ENCODE measurements at places on chromosomes 3 and 15.

DNA sequence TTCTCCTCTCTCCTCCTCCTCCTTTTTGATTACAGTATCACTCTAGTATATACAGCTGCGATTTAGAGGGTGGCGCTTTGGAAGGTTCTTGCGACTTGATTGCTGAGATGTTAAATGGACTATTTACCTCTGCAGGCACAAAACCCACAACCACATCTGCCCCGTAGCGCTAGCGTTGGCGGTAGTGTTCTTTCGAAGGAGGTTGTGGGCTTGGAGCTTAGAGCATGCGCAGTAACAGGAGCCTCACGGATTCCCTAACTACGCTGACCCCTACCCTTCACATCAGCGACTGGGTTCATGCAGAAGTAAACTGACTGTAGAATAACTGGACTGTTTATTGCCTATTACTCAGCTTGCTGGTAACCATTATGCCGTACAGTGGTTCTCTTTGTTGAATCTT is 58.0 kb downstream of the CGGBP1 start:
- DNase-seq = peak; percentile 28

DNA sequence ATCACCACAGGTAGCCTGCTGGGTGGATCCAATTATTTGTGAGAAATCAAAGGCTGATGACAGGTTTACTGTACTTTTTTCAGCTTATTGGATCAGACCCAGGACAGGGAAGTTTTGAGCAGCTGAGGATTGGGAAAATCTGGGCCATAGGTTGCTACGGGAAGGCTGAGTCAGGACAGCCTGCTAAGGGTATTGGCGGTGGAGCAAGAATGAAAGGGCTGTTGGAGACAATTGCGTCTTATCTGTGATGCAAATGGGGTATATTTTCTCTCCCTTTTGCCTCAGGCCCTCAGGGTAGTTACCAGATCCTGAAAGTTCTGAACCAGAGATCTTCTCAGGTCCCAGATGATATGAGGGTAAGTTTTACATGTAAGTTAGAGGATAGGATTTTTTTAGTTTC is 317.7 kb downstream of the EDEM1 start:
- DNase-seq = no peak

GRCh38 chr15:48963524-48964113 is at the start of gene SHC4:
SHC4 (minus strand) TSS chr15:48963919; CDS start chr15:48963015, 904 bp downstream.
- peak; percentile 88 for DNase-seq

DNA sequence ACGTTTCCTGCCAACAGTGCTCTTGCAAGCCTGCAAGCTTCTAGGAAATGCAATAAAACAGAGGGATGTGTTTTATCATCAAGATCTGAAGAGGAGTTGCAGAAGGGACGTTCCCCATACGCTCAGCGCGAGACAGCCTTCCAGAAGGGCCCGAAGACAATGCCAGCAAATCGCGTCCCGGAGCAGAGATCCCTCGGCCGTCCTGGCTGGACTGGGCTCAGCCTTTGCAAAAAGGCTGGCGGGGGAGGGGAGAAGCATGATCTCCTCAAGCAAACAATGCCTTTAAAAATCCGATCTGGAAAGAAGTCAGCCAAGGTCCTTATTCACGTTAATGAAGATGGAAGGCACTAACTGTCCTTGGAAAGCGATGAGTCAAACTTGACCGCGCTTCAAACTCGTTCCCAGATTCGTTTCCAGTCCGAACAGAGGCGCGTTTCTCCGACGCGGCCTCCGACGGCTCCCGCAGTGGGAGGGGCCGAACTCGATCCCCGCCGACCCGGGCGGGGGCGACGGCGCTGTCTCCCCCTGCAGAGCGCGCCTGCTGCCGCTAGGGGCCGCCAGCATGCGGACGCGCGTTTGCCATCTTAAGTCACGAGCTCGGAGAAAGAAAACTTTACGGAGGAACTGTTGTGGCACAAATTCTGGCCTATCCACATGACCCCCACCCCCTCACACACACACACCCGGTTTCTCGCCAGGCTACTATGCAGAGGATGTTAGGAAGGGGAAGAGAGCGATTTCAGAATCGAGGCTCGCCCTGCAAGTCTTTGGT is 5.5 kb downstream of the BCL6 start:
- peak; percentile 94 for DNase-seq

DNA sequence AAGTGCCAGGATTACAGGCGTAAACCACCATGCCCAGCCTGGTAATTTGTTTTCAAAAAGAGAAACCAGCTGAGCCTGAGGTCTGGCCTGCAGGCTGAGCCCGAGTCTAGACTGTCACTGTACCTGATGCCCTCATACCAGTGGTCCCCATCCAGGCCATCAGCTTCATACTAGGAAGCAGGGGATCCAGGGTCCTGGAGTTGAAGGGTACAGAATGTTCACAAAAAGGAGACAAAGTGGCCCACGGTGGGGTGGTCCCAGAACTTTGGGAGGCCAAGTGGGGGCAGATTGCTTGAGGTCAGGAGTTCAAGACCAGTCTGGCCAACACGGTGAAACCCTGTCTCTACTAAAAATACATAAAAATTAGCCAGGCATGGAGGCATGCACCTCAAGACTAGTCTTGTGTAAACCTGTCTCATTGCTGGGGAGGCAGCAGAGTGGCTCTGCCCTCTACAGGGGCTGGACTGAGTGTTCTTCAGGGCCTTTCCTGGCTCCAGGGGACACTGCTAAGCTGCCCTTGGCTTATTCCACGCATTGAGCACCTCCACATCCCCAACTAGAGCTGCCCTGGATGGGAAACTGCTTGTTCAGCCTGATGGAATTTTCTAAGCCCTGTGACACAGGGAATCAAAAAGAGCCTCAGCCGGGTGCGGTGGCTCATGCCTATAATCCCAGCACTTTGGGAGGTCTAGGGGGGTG is 7.9 kb upstream of the HHATL start:
- DNase-seq = no peak

DNA sequence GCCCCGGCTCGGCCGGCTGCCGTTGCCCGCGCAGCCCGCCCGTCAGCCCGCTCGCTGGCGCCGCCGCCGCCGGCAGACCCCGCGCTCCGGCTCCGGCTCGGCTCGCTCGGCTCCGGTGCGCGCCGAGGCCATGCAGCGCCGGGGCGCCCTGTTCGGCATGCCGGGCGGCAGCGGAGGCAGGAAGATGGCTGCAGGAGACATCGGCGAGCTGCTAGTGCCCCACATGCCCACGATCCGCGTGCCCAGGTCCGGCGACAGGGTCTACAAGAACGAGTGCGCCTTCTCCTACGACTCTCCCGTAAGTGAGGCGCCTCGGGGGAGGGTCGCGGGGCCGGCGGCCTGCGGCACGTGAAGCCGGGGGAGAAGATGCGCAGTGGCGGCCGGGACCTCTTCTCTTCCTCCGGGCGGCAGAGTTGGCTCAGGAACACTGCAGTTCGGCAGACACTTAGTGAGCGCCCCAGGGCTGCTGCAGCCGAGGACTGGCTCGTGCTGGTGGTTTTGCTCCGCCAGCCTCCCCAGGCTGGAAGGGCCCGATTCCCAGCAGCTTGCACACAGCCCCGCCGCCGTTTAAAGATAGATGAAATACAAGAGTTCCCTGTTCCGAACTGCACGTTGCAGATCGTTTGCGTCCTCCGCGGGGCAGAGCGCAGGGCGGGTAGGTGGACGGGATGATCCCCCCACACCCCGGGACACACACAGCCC is 407 bp downstream of the USP13 start:
- DNase-seq = peak; percentile 85

GRCh38 chr15:25176991-25177954 is 222.5 kb downstream of the SNRPN start:
- no peak for DNase-seq

GRCh38 chr3:149339931-149340309 is 6.5 kb upstream of the TM4SF18 start:
- DNase-seq = peak; percentile 98

DNA sequence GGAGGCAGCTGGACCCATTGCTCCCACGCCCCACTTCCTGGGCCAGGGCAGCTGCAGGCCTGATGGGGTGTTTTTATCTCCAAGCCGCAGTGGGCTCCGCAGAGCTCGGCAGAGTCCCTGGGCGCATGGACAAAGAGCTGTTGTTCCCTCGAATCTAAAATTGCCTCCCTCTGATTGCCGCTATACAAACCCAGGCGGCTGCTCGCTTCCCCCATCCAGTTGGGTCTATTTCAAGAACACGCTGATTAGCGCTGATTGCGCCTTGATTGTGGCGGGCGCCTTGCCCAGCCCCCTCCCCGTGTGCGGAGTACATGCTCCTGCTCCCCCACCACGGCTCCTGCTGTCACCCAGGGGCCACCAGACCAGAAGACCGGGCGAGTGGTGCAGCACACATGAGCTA is 43.4 kb upstream of the SLC6A1 start:
- no peak for DNase-seq

DNA sequence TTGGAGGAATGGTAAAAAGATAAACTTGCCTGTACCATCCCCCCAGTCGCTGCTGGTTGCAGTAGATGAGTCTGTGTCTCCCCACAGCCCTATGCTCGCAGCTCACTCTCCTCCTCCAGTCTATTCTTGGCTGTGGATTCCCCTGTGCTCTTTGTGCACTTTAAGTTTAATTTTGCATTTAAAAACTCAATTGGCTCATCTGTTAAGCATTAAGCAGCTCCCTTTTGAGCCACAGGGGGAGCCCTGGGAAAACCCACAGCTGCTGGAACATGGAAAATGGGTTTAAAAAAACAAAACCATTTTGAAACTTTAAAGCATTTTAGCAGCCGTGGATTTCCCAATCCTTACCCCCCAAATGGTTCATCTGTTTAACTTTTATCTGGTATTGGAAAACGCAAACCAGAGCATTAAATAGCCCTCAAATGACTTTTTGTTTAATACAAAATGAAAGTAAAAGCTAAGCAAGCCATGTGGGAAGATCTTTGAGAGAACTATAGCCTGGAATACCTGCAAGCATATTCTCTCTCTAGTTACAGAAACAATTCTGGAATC is 536.9 kb downstream of the ZIC1 start:
- DNase-seq = peak; percentile 91

DNA sequence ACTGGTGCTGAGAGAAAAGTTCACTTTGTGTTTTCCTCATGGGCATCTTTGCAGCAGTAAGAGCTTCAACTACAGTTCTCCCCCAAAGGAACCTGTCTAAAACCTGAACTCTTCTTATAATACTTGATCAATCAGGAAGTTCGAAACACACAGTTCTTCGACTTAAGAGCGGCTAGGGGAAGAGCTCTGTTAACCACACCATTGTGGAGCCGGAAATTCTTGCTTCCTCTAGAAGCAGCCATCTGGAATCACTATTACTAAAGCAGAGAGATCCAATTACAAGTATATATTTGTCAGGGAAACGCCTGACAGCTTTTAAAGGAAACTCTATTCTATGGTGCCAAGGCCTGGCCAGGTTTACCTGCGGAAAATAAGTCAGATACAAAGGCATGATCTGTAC is 337.3 kb upstream of the CBLB start:
- no peak for DNase-seq

DNA sequence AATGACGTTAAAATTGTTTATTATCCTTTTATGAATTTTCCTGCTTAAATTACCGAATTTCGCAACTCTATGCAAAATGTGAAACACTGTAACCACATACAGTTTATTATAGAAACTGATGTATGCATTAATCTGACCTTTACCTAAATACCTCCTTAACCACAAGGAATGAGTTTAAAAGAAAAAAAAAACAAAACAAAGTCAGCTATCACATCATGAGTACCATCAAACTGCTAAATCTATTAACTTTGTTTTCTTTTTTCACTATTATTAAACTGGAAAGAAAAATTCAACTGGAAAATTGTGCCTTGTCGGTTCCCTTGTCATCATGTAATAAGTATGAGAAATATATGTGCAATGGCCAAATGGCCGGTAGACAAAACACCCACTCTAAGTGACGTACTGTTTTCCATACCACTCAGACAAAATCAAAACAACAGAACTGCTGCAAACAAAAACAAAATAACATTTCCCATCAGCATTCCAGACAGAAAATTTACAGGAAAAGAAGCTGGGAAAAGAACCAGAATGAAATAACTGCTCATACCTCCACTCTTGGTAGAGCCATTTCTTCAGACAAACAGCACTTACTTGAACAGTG is 415.3 kb downstream of the FOXP1 start:
- DNase-seq = peak; percentile 81

GRCh38 chr3:83457551-83457950 is 1501.2 kb upstream of the CADM2 start:
- DNase-seq = no peak

GRCh38 chr3:52238193-52238760 is 681 bp downstream of the TWF2 start:
- DNase-seq = no peak

GRCh38 chr3:127787071-127787490 is 35.2 kb downstream of the MGLL start:
- no peak for DNase-seq

- DNase-seq = peak; percentile 49
Observed at GRCh38 chr3:30672959-30673358, 66.6 kb downstream of the TGFBR2 start.

- DNase-seq = no peak
Observed at GRCh38 chr3:8610951-8611350, 33.6 kb downstream of the SSUH2 start.

- DNase-seq = no peak
Observed at GRCh38 chr3:43907508-43907858, 216.7 kb downstream of the ABHD5 start.
